ENCODE measurements at places on chromosomes 4 and X.

- DNase-seq, result no peak
Observed at GRCh38 chrX:112306027-112306426, 223.5 kb upstream of the TRPC5 start.

DNA sequence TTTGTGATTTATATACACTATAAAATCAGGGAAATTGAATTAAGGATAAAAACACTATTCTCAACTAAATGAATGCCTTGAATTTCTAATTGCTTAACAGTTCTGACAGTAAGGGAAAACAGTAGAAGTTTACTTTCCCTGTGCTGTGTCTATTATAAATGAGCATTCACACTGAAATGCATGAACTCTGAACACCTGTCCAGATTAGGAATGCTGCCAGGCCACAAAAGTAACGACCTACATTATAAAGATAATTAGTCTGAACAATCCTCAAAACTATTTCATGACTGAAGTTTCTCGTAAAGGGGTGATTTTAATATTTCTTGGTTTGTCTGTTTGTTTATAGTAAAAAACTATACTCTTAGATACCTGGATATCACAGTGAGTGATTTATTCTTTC lies 2.0 kb downstream of the NDST3 start:
- DNase-seq, result no peak

DNA sequence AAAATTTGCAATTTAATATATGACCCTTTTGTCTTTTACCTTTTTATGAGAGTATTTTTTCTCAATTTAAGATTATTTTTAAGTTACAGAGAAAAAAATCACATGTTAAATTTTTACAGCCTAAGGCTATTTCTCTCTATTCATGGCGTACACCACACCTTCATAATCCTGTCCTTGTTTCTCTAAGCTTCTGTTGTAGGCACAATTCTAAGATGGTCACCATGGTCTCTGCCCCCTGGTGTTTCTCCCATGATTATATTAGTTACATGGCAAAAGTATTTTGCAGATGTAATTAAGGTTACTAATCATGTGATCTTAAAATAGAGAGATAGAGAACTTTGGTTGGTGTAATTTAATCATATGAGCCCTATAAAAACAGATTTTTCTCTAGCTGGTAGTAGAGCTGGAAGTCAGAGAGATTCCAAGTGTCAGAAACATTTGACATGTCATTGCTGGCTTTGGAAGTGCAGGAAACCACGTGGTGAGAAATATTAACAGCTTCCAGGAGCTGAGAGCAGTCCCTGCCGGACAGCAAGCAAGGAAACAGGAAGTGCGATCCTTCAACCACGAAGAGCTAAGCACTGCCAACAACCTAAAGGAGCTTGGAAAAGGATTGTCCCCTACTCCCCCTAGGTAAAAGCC lies 89.8 kb downstream of the EIF4E start:
- no peak for DNase-seq

DNA sequence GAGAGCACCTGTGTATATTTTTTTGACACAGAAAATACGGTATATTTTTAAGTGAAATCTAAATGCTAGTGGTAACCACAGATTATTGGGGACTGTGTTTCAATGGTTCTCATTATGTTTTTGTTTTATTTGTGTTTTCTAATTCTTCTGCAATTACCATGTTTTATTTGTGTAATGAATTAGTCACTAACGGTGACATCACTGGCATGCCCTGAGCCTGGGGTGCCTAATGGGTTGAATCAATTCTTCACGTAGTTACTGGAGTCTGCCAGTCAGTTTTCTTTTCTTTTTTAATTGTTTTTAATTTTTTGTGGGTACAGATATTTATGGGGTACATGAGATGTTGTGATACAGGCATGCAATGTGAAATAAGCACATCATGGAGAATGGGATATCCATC lies 168.8 kb downstream of the RELL1 start:
- DNase-seq, result no peak
